ENCODE measurements at places on chromosomes 11 and 22.

DNA sequence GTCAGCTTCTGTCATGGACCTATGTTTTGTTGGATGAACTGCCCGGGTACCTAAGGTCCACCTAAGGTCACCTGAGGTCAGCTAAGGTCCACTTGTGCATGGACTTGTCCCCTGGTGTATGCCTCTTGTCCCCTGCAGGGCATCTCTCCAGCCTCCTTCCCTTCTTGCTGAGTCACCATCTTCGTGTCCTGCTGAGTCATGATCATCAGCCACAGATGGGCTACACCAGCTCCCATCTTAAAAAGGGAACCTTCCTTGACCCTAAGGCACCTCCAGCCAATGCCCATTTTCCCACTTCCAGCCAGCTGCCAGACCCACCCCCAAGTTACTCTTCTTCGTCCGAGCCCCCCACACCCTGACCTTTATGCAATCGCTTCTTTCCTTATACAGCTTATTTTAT is 544.9 kb downstream of the TBC1D22A start:
- no peak for DNase-seq

DNA sequence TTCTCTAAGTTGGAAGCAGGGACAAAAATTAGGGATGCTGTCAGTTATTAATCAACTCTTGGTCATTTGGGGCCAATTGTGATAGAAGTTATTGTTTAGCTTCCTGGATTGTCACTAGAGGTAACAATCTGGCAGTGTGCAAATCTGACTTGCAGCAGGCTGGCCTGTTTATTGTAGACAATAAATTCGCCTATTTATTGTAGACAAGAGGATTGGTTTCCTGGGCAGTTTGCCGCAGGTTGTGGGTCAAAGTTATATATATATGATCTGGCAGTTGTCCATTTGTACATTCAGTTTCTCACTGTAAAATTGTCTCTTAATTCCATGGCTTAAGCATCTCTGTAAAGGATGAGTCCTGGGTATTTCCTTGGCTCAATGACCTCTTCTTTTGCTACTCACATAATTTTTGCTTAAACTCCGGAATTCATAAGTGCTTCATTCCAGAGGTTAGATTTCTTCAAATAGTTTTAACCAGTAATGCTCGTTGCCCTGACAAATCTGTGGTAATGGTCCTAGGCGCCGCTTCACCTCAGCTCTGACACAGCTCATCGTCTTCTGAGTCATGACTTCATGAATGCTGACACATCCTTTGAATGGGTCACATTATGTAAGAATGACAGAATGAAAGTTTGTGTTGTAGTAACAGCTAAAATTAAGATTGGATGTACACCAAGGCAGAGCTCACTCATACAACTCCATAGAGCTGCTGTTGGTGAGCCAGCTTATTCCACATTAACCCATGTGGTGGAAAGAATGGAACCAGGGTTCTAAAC is 7.8 kb upstream of the MMP3 start:
- no peak for DNase-seq

GRCh38 chr11:74020539-74020938 is 11.7 kb upstream of the UCP3 start:
- no peak for DNase-seq

- DNase-seq: no peak
Measured at GRCh38 chr11:1438261-1438966, 48.2 kb downstream of the MOB2 start.

DNA sequence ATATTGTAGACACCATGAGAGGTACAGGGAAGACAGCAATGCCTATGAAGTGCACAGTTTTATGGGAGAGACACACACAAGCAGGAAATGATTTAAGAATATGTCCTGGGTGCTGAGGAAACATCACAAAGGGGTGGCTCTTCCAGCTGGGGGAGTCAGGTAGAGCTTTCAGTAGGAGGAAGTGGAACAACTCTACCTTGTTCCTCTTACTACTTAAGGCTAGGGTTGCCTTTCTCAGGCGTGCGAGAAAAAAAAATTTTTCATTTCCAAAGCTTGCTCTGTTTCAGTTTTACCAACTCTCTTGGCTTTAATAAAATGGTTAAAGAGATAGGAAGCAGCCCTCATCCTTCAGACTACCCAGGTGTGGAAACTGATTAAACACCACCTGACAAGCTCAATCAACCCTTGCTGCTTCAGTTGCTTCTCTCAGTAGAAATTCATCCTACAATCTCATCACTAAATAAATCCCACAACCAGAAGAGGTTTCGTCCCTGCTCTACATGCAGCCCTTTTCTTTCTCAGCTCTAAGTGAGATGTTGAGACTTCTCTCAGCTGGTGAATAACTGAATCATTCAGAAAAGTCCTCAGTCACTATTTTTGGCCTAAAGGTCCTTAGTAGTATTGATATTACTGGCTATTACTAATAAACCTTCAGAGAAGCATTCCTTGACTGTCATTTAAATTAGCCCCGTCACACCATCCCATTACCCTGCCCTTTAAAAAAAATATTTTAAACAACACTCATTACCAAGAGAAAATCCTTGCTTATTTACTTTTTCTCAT is 5.9 kb downstream of the ABTB2 start:
- no peak for DNase-seq

- no peak for DNase-seq
Measured at GRCh38 chr22:34763496-34763895, 302.5 kb upstream of the ISX start.

DNA sequence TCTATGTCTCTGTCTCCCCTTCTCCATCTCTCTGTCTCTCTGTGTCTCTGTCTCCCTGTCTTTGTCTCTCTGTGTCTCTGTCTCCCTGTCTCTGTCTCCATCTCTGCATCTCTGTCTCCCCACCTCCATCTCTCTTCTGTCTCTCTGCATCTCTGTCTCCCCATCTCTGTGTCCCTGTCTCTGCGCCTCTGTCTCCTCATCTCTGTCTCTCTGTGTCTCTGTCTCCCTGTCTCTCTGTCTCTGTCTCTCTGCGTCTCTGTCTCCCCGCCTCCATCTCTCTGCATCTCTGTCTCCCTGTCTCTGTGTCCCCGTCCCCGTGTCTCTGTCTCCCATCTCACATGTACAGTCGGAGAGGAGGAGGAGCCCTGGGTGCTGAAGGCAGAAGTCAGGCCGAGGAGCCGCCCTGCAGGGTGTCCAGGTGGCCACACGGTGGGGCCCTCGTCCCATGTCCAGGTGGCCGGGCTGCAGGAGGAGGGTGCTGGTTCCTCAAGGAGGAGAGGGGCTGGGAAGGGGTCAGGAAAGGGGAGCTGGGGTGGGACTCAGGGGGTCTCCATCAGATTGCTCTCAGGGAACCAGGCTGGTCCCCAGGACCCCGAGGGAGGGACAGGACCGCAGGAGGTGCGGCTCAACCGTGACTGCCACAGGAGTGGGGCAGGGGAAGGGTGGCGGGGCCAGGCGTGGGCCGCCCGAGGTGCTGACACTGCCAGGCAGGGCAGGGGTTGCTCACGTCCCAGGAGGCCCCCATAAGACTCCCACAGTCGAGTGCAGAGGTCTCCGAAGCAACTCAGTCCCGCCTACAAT is 25.6 kb upstream of the TH start:
- DNase-seq: peak; percentile 24

DNA sequence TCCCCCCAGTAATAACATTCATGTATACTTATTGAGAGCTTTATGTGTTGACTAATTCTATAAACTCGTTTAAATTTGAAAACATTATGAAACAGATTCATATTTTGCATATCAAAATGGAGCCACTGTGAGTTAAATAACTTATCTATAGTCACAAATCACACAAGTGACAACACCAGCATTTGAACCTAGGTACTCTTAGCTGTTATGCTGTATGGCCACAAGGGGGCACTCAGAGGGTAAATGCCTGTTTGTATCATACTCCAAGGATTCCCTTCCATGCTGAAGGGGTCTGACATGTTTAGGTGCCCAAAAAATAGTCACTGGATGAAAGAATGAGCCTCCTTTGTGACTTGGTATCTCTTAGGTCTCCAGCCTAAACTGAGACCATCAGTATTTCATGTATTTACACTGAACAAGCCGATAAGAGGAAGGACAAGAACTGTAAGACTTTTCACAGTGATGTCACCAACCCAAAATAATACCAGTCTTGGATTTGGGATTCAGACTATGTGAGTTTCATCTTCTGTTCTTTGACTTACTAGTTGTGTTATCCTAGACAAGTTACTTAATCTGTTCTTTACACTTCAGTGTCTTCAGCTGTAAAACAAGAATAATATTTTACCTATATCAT is 12.2 kb upstream of the OR52D1 start:
- no peak for DNase-seq

GRCh38 chr11:103673773-103674172 is 362.7 kb upstream of the DDI1 start:
- no peak for DNase-seq

GRCh38 chr11:15198284-15198683 is 83.6 kb downstream of the INSC start:
- no peak for DNase-seq

- DNase-seq: no peak
Measured at GRCh38 chr11:48029681-48030290, 49.4 kb downstream of the PTPRJ start.

- DNase-seq: no peak
Measured at GRCh38 chr11:117970400-117971024, 15.7 kb upstream of the IL10RA start.

- DNase-seq: no peak
Measured at GRCh38 chr11:57635246-57635645, 14.5 kb downstream of the YPEL4 start.

DNA sequence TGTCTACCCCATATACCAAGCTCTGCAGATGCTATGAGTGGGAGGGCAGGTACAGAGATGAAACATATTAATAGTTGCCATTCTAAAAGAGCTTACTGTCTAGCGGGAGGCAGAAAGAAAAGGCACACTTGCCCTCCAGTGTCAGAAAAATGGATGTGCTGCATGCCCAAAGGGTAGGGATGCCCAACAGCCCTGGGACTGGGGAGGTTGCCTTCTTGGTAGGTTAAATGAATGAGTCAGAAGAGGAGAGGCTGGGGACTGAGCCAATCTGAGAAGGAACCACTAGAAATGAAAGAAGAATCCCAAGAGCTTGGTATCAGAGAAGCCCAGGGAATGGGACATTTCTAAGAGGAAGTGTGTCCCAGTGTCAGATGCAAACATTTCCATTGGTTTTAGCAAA is 1.2 kb downstream of the BIRC3 start:
- DNase-seq: no peak

DNA sequence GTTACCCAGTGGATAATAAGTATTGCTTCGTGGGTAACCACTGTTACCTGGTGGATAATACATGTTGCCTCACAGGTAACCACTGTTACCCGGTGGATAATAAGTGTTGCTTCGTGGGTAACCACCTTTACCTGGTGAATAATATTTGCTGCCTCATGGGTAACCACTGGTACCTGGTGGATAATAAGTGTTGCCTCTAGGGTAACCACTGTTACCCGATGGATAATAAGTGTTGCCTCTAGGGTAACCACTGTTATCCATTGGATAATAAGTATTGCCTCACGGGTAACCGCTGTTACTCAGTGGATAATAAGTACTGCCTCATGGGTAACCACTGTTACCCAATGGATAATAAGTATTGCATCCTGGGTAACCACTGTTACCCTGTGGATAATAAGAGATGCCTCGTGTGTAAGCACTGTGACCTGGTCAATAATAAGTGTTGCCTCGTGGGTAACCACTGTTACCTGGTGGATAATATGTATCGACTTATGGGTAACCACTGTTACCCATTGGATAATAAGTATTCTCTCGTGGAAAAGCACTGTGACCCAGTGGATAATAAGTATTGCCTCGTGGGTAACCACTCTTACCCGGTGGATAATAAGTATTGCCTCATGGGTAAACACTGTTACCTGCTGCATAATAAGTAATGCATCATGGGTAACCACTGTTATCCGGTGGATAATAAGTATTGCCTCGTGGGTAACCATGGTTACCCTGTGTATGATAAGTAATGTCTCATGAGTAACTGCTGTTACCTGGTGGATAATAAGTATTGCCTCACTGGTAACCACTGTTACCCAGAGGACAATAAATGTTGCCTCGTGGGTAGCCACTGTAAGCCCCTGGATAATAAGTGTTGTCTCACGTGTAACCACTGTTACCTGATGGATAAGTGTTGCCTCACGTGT is 20.1 kb upstream of the NXPE4 start:
- no peak for DNase-seq

DNA sequence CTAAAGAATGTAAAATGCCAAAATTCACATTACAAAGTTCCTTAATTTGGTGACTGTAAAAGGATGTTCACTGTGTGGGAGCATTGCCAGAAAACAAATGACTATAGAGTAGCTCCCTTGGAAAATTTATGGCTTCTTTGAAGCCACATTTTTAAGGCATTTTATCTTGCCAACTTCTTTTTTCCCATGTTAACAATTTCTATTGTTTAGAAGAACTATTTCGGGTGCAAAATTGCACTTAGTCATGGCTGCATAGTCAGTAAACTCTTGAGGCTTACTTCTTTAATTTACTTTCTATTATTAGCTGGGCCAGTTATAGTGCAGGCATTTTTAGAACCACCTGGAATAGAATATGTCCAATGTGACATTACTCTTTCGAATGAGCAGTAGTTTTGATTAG is 515.3 kb downstream of the JRKL start:
- DNase-seq: no peak

DNA sequence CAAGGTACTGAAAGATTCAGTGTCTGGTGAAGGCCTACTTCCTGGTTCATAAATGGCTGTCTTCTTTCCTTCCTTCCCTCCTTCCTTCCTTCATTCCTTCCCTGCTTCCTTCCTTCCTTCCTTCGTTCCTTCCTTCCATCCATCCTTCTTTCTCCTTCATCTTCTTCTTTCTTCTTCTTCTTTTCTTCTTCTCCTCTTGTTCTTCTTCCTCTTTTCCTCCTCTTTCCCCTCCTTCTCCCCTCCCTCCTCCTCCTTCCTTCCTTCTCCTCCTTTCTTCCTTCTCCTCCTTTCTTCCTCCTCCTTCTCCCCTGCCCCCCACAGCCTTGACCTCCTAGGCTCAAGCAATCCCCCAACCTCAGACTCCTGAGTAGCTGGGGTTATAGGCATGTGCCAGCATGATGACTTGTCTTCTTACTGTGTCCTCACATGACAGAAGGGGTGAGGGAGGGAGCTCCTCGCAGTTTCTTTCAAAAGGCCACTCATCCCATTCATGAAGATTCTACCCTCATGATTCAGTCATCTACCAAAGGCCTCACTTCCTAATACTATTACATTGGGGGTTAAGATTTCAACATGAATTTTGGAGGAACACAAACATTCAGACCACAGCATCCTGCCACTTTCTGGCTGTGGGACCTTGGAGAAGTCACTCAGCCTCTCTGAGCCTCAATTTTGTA is 22.6 kb upstream of the CCDC134 start:
- DNase-seq: no peak

DNA sequence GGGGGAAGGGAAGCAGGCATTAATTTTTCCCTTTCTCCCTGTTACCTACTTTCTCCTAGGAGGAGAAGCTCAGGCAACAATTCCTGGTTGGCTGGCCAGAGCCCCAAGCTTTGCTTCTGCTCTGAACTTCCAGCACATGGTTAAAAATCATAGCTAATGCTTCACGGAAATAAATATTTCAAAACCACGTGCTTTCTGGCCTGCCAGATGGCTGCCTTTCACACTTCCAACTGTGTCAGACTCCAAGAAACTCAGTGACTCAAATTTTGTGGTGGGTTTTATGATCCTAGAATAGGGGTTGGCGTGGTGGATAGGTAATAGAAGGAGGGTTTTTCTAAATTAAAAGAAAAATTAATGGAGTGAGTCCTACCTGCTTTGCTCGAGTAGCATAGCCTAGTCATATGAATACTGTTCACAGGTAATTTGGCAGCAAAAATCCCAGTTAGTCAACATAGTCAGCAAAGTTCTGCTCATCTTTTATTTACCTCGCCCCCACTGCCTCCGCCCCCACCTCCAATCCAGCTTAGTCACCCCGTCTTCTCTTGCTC is 58.6 kb downstream of the SC5D start:
- DNase-seq: no peak

- DNase-seq: no peak
Measured at GRCh38 chr11:98099371-98099770, 921.4 kb upstream of the CNTN5 start.

- no peak for DNase-seq
Measured at GRCh38 chr11:34575261-34575660, 45.6 kb upstream of the EHF start.
